Naive thymus-derived CD4-positive, alpha-beta T cell (primary cell): ENCODE measurements at places on chromosomes 2 and 18. TPM values are rescaled to one million over a fixed set of nuclear protein-coding genes. Genes with fewer than 3 reads are reported as not detected.
A peak's percentile ranks its signal among the peaks of the same experiment; 100 is the strongest.

DOK6 gene
- total RNA-seq, result not detected

DNA sequence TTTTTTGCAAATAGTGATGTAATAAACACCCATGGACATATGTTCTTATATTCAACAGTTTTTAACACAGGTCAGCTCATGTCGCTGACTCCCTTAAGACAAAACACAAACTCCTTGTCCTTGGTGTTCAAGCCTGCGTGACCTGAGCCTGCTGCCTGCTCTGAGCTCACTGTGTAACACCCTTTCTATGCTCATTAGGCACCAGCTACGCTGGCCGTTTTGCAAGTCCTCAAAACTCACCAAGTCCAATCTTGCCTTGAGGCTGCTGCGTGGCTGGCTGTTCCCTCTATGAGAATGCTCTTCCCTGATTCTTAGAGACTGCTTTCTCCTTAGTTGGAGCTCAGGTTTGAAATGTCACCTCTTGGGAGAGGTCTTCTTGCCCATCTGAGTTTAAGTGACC is 100.5 kb upstream of the GLI2 start:
- H3K36me3 ChIP-seq, result no peaks in the 10 kb centered on the region
- no peaks in the 10 kb centered on the region for H3K4me1 ChIP-seq
- H3K4me3 ChIP-seq, result no peak overlapping the region
- no peak for DNase-seq
- no peaks in the 10 kb centered on the region for H3K27me3 ChIP-seq

EVA1A gene
- 0.62 TPM for total RNA-seq

GRCh38 chr18:59986139-59986538 is 86.3 kb downstream of the PMAIP1 start:
- no peaks in the 10 kb centered on the region for H3K36me3 ChIP-seq
- no peak overlapping the region for H3K27ac ChIP-seq
- no peak overlapping the region for H3K4me3 ChIP-seq
- DNase-seq, result no peak
- no peaks in the 10 kb centered on the region for H3K4me1 ChIP-seq

- no peaks in the 10 kb centered on the region for H3K36me3 ChIP-seq
- no peak overlapping the region for H3K27ac ChIP-seq
Observed at GRCh38 chr18:11108947-11109346, 40.4 kb downstream of the PIEZO2 start.

SCG2 gene
- not detected for total RNA-seq

DNA sequence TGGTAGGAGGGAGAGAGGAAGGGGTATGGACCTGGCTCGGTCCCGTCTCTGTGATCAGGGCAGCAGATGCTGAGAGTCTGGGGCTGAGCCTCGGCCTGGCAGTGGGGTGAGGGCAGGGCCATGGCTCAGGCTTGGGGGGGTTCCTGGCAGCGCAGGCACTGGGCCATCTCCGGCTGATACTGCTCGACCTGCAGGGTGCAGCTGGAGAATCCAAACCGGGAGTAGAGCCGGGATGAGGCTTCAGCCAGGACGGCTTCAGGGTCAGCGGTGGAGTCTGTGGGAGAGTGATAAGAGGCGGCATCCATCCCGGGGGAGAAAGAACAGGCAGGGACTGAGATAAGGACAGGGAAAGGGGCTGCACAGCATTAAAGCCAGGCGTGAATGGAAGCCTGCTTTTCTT is 7.7 kb downstream of the SLC30A3 start:
- no peak overlapping the region for H3K4me3 ChIP-seq
- no peak overlapping the region for H3K27ac ChIP-seq
- no peak for DNase-seq

- H3K27me3 ChIP-seq, result no peaks in the 10 kb centered on the region
- no peak for DNase-seq
- no peak overlapping the region for H3K4me3 ChIP-seq
- no peaks in the 10 kb centered on the region for H3K4me1 ChIP-seq
Observed at GRCh38 chr2:46393865-46394264, 85.5 kb upstream of the TMEM247 start.

- H3K27me3 ChIP-seq, result no peaks in the 10 kb centered on the region
- no peaks in the 10 kb centered on the region for H3K36me3 ChIP-seq
- no peak overlapping the region for H3K27ac ChIP-seq
- H3K4me3 ChIP-seq, result no peak overlapping the region
- H3K4me1 ChIP-seq, result no peaks in the 10 kb centered on the region
Observed at GRCh38 chr2:179373816-179374215, 109.2 kb upstream of the SESTD1 start.

DNA sequence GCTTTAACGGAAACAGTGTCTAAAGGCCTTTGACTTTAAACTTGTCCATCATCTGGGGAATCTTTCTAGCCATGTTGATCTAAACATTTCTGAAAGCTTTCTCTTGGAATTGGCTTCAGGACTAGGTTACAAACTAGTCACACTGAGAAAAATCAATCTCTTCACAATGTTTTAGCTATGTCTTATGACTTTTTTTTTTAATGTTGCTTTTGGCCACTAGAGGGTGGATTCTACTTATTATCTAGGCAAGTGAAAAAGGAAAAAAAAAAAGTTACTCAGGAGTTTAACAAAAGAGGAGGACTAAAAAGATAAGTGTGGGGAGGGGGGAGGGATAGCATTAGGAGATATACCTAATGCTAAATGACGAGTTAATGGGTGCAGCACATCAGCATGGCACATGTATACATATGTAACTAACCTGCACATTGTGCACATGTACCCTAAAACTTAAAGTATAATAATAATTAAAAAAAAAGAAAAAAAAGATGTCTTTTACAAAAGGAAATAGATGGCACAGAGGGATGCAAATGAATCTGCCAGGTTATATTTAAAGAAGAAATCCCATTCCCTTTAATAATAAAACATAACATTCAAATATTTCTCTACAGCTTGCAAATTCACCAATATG is 160.4 kb upstream of the PID1 start:
- no peak overlapping the region for H3K4me3 ChIP-seq
- H3K27ac ChIP-seq, result no peak overlapping the region
- DNase-seq, result no peak
- H3K27me3 ChIP-seq, result no peaks in the 10 kb centered on the region
- H3K4me1 ChIP-seq, result no peaks in the 10 kb centered on the region
- H3K36me3 ChIP-seq, result no peaks in the 10 kb centered on the region

DNA sequence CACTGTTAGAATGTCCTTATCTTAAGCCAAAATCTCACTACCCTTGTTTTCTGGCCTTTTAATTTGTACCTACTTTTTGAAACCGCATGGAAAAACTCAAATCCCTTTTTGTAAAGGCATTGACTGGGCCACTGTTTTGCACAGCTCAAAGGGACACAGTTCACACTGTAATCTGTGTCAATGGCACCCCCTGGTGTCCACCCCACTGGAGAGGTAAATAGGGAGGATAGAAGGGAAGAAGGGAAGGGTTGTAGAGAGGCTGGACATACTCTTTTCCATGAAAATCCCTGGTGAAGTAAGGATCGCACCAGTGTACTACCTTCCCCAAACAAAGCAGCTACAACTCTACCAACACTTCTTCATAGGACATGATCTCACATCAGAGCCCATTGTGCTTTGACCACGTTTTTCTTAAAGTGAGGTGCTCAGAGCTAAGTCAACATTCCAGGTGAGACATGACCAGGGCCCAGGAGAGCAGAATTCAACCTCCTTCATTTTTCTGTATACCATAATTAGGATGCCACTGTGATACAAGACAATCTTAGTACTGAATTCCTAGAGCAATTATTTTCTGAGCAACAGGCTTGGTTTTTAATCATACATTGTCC is 92.4 kb upstream of the RMDN2 start:
- H3K4me1 ChIP-seq, result no peaks in the 10 kb centered on the region
- H3K36me3 ChIP-seq, result no peaks in the 10 kb centered on the region
- no peak overlapping the region for H3K4me3 ChIP-seq
- no peaks in the 10 kb centered on the region for H3K27me3 ChIP-seq
- DNase-seq, result peak; percentile 63
- H3K27ac ChIP-seq, result no peak overlapping the region

- H3K4me3 ChIP-seq, result no peak overlapping the region
- DNase-seq, result no peak
- no peak overlapping the region for H3K27ac ChIP-seq
- no peaks in the 10 kb centered on the region for H3K36me3 ChIP-seq
Observed at GRCh38 chr2:124875627-124876244, 850.6 kb downstream of the CNTNAP5 start.
